Amniotic epithelial cell (primary cell): ENCODE measurements at places on chromosomes 7 and 10.

GRCh38 chr10:48983648-48984351, 44.2 kb upstream of the LRRC18 start:
- no peak for DNase-seq

GRCh38 chr7:129423700-129424410, 10.4 kb upstream of the STRIP2 start:
- DNase-seq, result peak; percentile 64

DNA sequence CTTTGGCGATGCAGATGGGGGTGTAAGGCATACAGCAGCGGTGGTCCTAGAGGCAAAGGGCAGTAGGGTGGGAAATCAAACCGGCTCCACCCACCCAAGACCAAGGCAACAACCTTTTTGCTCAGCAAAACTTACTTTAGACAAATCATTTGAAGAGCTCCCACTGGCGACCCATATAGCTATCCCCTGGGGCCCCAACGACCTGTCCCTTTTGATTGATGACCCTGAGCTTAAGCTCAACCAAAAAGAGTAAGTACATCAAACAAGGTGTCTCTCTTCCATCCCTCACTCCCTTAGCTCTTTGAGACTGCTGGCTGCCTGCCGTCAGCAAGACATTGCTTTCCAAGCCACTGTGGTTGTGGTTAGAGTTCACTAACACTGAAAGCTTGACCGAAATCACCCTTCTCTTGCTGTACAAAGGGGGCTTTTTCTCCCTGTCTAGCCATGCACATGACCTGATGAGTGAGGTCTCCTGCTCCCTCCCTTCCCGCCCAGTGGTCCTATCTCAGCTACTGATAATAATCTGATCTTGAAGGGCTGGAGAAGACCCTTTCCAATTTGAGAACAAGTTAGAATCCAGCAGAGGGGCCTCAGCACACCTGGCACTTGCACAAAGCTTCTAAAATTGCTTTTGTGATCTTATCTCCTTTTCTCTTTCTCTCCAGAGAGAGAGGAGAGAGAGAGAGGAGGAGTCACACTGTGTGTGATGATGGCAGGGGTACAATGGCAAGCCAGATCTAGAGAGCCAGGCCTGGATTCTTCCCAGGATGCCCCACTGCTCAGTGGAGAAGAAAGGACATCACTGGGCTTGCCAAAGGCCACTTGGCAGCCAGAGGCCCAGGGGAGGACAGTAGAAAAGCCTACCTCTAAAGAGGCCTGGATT, 42.2 kb downstream of the XPNPEP1 start:
- DNase-seq, result no peak

- DNase-seq, result no peak
Measured at GRCh38 chr7:112383671-112384417, 66.4 kb upstream of the IFRD1 start.

DNA sequence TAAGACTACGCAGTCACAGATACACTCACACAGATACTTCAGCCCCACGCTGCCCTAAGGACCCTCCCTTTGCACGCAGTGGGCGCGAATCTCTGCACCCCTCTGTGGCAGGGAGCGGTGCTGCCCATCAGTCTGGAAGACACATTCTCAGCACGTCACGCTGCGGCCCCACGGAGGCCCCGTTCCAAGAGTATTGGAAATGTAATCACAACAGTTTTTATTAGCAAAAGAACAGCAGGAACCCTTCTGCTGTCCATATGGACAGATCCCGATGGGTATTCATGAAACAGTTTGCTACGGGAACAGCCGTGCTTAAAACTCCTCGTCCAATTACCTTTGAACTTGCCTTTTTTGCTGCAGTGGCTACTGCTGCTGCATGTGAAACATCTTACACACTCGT, 131.0 kb downstream of the RPS24 start:
- no peak for DNase-seq

- no peak for DNase-seq
Measured at GRCh38 chr10:78411716-78412115, 378.1 kb downstream of the RPS24 start.

DNA sequence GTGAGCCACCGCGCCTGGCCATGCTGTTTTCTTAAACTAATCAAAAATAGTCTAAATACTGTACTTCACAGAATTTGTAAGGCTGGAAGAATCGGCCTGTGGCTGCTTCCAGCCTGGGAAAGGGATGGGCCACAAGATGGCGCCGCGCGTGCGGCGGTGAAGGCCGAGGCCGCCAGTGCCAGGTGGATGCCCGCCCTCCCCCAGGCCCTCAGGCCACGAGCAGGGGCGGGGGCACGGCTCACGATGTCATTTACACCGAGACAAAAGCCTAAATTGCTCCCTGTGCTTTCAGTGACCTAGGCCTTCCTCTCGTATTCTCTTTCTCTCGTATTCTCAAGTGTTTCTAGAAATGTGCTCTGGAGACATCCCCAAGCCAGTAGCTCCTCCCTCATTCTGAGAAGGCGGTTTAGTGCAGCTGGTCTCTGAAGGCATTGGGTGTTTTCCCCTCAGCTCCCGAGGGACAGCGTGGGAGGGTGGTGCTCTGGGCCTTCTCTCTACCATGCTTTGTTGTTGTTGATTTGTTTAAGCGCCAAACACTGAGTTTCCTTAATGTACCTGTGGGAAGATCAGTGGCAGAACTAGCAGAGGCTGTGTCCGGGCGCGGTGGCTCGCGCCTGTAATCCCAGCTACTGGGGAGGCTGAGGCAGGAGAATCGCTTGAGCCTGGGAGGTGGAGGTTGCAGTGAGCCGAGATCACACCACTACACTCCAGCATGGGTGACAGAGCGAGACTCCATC, 68.4 kb downstream of the CDC123 start:
- DNase-seq, result peak; percentile 71

- DNase-seq, result no peak
Measured at GRCh38 chr7:113320419-113320818, 202.1 kb upstream of the SMIM30 start.

DNA sequence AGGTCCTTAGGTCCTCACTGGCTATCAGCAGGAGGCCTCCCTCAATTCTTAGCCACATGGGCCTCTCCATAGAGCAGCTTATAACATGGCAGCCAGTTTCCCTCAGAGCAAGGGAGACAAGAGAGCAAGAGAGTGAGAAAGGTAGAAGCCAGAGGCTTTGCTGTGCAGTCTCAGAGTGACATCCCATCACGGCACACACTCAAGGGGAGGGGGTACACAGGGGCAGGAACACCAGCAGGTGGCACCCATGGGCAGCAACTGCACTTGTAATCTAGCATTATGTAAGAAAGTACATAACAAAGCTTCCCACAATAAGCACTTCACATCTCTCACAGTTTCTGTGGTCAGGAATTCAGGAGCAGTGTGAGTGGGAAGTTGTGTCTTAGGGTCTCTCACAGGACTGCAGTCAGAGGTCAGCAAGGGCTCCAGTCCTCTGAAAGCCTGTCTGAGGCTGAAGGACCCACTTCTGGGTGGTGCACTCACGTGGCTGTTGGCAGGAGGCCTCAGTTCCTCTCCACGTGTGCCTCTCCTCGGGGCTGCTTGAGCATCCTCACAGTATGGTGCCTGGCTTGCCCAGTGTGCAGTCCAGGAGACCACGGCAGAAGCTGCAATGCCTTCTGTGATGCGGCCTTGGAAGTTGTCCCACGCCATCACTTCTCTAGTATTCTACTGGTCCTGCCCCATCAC, 159.4 kb downstream of the OAT start:
- no peak for DNase-seq

- DNase-seq, result peak; percentile 41
Measured at GRCh38 chr7:32163141-32163806, 93.1 kb upstream of the PDE1C start.

- DNase-seq, result no peak
Measured at GRCh38 chr7:130723784-130724183, 10.2 kb downstream of the KLF14 start.

GRCh38 chr10:77463967-77464745, 173.5 kb downstream of the KCNMA1 start:
- peak; percentile 47 for DNase-seq

DNA sequence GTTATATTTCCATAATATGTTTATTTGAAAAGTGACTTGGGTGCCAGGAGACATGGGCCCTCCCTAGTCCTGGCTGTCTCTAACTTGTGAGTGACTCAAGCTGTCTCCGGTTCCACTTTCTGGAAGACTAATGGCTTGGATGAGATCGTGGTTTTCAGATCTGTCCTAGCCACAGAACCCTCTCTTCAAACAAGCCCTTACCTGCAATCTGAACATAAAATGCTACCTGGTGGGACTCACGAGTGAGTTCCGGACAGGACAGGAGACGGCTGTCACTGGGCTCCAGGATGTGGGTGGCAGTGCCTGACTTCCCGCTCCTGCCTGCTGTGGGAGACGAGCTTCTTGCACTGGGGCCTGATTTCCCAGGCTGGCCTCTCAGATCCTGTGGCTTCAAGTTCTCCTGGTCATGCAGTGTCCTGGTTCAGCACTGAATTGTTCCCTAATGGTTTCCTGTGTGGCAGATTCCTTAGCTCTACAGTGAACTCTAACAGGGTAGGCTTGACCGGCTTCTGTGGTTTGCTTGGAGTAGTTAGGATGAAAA, 26.0 kb upstream of the PFKFB3 start:
- DNase-seq, result no peak

DNA sequence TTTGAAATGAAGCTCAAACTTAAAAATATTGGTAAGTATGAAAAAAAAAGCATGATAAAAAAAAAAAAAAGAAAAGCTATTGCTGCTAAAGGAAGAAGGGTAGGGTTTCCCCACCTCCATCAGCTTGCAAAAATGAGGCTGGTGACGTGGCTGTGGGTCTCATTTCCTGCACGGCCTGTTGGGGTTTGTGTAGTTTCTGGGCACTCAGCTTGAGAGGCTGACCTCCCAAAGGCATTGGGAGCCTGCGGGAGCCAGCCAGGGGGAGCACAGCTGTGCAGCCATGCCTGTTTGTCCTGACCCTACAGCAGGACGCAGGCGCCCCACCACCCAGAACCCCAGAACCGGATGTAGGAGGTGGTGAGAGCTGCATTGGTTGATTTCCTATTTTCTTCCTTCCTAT, 48.8 kb upstream of the CARD11 start:
- DNase-seq, result no peak

GRCh38 chr10:28623483-28623882, 53.8 kb upstream of the BAMBI start:
- peak; percentile 45 for DNase-seq

GRCh38 chr7:74012842-74013249, 15.1 kb upstream of the ELN start:
- no peak for DNase-seq

GRCh38 chr10:5663692-5664427, 2.5 kb downstream of the ASB13 start:
- DNase-seq, result no peak

DNA sequence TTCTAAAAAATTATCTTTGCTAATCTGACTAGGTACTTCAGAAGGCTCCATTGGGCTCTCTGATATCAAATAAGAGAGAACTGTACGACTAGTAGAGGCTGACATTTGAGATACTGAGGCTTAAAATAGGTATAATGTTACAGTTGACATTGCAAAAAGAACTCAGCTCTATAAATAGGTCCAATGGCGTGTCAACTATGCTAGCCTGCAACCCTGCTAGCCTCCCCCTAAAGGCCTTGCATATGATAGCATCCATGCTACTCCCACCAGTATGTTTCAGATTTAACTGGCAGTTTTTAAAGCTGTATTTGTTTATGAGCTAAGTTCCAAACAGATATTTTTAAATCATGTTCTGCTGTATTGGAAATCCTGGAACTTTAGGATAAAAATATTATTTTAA, at the start of gene PPP1R3A:
PPP1R3A (minus strand) TSS at position 64 of the 400 bp plus-strand sequence; CDS start at position 51, 13 bp downstream.
- no peak for DNase-seq

GRCh38 chr7:129989466-129989865, 36.7 kb upstream of the UBE2H start:
- no peak for DNase-seq

GRCh38 chr7:87128861-87129267, 23.4 kb upstream of the DMTF1 start:
- DNase-seq, result no peak

GRCh38 chr10:79445977-79446757, 743 bp upstream of the ZCCHC24 start:
- peak; percentile 65 for DNase-seq

- no peak for DNase-seq
Measured at GRCh38 chr10:88995156-88995876, 4.7 kb downstream of the FAS start.

- DNase-seq, result no peak
Measured at GRCh38 chr10:120987359-120987758, 136.2 kb downstream of the WDR11 start.
